ENCODE measurements at places on chromosomes 5 and 9.

DNA sequence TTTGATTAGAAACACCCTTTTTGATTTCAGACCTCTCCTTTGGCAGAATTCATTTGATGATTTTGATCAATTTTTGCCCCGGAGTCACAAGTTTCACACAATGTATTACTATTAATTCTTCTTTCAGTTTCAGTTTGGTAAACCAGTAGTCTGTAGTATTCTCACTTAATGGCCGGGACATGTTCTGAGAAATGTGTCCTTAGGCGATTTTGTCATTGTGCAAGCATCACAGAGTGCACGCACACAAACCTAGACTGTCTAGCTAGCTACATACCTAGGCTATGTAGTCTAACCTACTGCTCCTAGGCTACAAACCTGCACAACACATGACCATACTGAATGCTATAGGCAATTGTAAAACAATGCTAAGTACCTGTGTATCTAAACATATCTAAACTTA is 662.5 kb downstream of the IRX1 start:
- no peak for DNase-seq

GRCh38 chr5:174491761-174492350 is 232.5 kb upstream of the MSX2 start:
- no peak for DNase-seq

DNA sequence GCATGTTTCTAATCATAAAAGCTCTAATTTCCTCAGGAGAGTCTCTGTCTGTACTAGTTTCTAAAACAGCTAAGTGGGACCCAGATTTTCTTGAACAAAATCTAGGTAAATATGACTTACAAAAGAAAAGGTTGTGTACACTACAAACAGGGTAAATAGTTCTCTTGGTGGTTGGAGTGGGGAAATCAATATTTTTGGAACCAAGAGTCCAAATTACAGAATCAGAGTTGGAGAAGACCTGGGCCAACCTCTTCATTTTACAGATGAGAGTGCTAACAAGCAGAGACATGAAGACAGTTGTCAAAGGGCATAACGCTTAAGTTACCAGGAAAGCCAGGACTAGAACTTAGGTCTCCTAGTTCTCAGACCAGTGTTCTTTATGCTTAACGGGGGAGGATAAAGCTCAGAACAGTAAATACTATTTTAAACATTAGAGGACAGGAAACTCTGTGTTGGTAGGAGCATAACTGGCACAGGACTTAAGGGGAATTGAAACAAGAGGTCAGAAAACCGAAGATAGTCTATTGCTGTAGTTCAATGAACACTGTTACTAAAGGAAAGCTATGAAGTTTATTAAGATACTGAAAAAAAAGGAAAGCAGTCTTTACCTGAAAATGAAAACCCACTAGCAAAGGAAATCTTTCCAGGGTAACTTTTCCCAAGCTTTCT is 9.3 kb upstream of the GOLGA1 start:
- no peak for DNase-seq

DNA sequence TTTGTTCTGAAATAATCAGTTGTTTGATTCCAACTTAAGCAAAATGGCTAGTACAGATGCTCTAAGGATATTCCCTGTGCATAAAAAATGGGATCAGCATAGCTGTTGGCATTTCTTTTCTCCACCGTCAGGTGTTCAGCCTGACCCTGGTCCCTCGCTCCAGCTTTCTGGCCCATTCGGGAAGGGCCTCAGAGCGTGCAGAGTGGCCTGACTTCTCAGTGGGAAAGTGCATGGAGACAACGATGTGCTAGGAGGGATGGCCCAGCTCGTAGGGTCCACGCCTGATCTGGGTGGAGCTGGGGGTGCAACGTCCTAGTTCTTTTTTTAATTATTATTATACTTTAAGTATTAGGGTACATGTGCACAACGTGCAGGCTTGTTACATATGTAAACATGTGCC is 319.1 kb upstream of the IRX4 start:
- no peak for DNase-seq

GRCh38 chr5:68875351-68875750 is 218.5 kb upstream of the SLC30A5 start:
- DNase-seq = no peak

GRCh38 chr5:106640511-106640910 is 1030.2 kb downstream of the EFNA5 start:
- DNase-seq = no peak

- no peak for DNase-seq
Measured at GRCh38 chr9:68668127-68668526, 36.9 kb upstream of the PIP5K1B start.

GRCh38 chr9:105751761-105752160 is 57.4 kb downstream of the TMEM38B start:
- DNase-seq = no peak

- DNase-seq = no peak
Measured at GRCh38 chr5:125026867-125027731, 280.7 kb upstream of the ZNF608 start.

DNA sequence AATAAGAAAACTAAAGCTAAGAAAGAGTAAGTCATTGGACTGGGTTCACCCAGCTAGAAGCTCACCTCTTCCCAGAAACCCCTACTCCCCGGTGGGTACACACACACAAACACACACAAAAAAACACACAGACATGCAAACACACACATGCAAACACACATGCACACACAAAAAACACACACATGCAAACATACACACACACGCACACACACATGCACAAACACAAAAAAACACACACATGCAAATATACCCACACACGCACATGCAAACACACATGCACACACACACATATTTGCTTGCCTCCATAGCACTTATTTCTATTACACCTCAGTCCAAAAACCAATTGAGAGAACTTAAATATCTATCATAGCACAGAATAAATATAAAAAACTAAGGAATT is 26.1 kb downstream of the RETREG1 start:
- DNase-seq = no peak

GRCh38 chr5:132086277-132086794 is 12.7 kb downstream of the CSF2 start:
- no peak for DNase-seq

DNA sequence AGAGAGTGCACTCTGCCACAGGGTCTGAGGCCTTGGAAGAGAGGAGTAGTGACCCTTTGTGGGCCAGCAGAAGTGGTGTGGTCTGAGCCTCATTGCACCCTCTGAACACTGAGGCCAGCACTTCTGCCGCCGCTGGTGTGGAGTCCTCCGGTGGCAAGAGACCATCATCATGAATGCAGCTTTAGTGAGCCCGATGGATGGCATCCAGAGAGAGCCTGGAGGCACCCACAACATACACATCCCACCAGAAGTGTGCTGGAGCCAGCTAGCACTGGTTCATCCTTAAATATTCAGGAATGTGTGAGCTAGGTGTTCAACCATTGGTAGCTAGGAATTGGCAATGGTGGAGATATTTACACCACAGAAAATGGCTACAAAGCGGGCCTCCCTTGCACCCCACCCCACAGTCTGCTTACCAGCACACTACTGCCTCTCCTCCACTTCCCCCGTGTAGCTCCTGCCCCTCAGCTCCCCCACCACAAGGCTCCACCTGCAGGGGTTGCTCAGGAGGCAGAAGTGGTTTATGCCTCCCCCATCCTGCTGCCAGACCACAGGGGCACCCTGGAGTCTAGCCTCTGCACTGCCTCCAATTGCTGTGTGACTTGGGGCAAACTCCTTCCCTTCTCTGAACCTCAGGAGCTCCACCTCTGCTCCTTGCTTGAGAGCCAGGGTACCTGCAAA is 16.4 kb downstream of the SLC6A7 start:
- no peak for DNase-seq

DNA sequence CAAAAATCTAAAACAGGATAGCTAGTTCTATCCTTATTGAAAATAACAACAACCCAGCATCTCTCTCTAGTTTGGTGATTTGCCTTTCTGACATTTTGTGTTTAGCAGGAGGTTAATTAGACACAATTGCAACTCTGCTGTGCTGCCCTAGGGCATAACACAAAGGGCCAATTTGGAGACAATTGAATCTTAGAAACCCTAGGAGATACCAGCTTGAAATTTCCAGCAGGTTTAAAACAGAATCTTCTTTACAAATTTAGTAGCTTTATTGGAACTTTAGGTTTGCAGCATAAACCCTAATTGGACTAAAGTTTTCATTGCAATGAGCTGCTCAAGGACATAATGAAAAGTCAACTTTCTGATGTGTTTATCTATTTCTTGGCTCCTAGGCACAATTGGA is 166.7 kb upstream of the FER start:
- no peak for DNase-seq

DNA sequence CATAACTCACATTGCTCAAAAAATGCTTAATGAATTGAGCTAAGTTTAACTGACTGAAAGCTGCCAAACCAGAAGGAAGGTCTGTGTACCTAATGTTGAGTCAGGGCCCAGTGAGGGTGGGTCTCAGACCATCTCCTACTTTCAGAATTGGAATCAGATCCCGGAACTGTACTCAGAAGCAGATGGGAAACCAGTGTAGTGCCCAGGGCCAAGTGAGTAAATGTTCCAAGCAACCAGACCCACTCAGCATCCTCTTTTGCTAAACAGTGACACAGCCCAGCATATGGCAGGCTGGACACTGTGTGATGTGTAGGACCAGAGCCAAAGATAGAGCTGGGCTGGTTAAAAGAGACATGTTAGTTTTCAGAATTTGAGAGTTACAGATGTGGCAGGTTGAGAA is 94.1 kb downstream of the PLCXD3 start:
- no peak for DNase-seq

DNA sequence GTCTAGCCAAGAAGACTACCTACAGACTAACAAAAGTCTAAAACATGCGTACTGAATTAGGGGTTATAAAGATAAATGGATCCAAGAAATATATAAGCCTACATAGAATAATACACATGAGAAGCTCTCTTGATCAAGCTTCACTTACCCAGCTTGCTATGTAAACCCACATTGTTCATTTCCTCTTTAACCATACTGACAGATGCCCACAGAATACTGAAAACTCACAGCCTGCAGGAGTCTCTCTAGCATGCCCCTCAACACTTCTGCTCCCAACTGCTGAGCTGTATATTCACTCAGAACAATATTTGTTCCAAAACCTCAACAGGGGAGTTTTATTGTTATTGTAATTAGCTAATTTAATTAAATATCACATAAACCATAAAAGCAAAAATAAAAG is 52.4 kb downstream of the RFX3 start:
- no peak for DNase-seq

DNA sequence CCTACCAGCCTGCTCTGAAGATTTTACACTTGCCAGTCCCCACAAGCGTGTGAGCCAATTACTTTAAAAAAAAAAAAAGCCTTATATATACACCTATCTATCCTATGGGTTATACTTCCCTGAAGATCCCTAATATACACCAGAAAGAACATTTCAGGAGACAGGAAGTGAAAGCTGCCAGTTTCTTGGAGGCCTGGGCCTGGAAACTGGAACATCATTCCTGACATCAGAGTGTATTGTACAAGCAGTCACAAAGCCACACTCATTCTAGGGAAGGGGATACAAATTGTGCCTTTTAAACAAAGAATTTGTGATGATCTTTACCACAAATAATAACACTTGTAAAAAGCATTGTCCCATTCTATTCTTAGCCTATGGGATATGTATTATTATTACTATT is 98.3 kb upstream of the FBN2 start:
- no peak for DNase-seq

GRCh38 chr9:38486056-38486615 is 61.9 kb upstream of the IGFBPL1 start:
- DNase-seq = no peak

DNA sequence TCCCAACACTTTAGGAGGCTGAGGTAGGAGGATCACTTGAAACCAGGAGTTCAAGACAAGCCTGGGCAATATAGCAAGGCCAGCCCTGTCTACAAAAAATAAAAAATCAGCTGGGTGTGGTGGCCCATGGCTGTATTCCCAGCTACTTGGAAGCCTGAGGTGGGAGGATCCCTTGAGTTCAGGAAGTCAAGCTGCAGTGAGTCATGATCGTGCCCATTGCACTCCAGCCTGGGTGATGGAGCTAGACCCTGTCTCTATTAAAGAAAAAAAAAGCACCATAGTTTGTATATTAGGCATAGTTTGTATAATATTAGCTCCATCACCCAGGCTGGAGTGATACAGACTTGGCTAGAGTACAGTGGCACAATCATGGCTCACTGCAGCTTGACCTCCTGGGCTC is 9.6 kb upstream of the NME5 start:
- no peak for DNase-seq

DNA sequence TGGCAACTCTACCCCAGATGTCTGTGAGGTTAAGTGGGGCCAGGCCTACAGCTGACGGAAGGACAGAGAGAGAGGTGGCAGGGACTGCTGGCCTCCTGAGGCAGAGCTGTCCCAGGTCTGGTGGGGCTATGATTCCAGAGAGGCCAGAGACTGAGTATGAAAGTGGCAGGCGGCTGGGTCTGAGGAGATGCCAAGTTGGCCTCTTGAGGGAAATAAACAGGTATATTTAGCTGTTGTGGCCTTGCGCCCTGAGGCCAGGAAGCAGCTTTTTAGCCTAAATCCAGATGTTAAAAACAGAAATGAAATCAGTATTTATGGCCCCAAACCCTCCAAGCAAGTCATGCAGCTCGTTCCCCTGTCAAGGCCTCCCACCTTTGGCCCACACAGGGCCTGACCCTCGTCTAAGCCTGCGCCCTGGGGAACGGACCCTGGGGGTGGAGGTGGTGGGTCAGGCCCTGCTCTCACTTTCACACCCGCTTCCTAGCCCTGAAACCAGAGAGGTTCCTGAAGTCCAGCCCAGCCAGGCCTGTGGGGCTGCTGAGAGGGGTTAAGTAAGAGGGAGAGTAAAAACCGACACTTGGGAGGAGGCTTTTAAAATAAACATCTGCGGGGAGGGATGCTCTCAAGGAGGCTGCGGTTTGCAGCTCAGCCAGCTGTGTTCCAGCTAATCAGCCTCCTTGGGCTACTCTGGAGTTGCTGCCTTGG is 18.7 kb downstream of the PCDHGC5 start:
- no peak for DNase-seq

DNA sequence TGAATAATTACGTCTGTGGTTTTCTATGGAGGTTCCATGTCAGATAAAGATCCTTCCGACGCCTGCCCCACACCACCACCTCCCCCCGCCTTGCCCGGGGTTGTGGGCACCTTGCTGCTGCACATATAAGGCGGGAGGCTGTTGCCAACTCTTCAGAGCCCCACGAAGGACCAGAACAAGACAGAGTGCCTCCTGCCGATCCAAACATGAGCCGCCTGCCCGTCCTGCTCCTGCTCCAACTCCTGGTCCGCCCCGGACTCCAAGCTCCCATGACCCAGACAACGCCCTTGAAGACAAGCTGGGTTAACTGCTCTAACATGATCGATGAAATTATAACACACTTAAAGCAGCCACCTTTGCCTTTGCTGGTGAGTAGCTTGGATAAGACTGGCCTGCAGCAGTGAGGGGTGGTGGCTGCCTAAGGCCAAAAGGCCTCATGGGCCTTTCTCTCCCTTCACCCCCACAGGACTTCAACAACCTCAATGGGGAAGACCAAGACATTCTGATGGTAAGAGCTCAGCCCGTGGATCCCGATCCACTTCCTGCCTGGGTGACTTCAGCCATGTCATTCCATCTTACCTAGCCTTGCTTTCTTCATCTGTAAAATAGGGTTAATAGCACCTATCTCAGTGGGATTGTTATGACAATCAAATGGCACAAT is at the start of gene IL3:
IL3 (plus strand) TSS at position 155 of the 661 bp plus-strand sequence; CDS start at position 207, 52 bp downstream.
- DNase-seq = no peak

DNA sequence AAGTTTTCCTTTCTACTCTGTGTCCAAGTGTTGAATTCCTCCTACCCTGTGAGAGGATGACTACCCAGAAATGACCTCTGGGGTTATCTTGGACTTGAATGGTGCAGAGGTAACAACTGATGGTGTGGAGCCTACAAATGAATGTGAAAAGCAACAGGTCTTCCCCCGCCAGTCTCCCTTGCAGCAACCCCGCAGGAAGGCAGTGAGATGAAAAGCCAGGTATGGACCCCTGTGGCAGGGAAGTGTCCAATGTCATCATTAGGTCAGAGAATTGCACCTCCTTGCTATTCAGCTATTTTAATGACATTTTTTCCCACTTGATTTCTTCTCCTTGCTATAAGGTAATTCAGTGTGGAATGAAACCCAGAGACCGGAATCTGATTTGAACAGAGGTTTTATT is 58.5 kb downstream of the MAT2B start:
- DNase-seq = no peak

All from natural killer cell (primary cell).